ENCODE measurements at places on chromosomes 7 and 10.

GRCh38 chr7:77655356-77655755 is 40.9 kb upstream of the RSBN1L start:
- DNase-seq = no peak

DNA sequence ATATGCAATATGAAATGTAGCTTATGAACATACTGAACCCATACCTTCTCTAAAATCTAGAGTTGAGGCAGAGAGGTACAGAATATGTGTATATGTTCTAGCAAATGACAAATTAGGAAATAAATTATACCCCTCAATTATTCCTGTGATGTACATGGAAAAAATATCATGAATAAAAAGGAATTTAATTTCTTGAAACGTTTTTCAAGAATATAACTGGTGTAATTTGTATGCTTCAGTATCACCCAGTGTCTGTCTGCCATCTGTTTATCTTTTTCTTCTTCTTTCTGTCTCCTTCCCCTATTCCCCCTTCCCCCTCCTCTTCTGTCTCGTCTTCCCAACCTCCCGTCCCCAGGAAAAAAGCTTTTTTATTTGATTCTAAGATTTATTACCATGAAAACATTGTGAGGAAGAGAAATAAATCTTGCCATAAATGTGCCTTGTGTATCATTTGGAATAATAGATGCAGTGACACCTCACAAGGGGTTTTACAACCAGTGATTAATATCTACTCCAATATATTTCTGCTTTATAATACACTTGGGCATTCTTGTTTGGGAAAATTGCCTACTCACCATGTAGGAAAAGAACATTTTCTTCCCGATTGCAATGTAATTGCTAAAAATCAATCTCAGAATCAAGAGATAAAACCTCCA is 12.2 kb downstream of the LANCL2 start:
- no peak for DNase-seq

- no peak for DNase-seq
These were observed 304.2 kb downstream of the RPS24 start for GRCh38 chr10:78337646-78338391.

DNA sequence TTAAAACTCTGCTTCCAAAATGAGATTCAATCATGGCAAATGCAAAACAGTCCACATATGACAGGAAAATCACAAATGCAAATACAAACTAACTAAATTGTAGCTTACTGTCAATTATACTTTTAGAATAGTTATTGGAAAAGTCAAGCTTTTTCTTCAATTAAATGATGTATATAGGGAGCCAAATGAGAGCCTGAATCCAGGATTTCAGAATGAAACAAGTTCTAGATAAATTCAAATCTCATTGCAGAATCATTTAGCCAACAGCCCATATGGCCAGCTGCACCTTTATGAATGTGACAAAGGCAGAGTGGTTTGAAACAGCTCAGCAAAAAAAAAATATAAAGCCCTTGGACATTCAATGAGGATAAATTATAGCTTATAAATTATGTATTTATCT is 82.2 kb upstream of the SCIN start:
- DNase-seq = no peak

DNA sequence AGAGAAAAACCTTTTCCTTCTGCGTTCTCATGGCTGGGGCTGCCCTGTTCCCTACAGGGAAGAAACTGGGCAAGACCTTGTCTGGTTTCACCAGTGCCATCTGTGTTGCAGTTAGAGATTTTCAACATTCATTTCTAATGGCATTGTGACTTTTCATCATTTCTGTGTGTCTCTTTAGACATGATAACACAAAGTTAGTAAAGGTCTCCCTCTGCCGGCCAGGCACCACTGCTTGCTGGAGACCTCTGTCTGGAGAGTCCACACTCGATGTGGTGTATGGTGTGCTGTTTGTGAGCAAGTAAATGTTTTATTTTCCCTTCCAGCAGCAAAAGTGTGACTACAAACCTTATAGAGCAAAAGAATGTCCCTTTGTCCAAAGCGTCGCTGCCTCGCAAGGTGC is 213.5 kb downstream of the PAXIP1 start:
- DNase-seq = no peak

GRCh38 chr7:46291601-46292150 is 370.6 kb upstream of the IGFBP3 start:
- DNase-seq = peak; percentile 16

GRCh38 chr7:13953368-13953767 is 36.1 kb downstream of the ETV1 start:
- no peak for DNase-seq

DNA sequence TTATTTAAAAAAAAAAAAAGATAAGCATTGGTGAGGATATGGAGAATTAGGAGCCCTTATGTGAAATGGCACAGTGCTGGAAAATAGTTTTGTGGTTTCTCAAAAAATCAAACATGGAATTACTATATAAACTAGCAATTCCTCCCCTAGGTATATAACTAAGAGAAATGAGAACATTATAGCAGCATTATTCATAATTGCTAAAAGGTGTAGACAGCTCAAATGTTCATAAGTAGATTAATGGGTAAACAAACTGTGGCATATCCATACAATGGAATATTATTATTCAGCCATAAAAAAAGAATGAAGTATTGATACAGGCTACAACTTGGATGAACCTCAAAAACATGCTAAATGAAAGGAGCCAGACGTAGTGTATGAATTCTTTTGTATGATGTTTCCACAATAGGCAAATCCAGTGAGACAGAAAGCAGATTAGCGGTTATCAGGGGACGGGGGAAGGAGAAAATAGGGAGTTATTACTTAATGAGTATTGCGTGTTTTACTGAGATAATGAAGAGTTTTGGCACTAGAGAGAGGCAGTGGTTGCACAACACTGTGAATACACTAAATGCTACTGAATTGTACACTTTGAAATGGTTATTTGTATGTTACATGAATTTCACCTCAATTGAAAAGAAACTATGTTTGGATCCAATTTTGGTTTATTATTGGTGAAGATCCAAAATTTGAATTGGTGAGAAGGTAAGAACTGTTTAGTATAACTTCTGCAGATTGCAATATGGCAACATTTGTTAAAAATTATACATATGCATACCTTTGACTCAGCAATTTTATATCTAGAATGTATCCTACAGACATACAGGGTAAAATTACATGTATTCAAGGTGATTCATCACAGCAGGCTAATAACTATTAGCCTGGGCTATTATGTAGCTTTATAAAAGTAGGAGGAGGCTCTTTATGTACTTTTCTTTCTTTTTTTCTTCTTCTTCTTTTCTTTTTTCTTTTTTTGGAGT is 69.7 kb downstream of the VCL start:
- DNase-seq = no peak
